ENCODE measurements at places on chromosomes 16 and 17.

- no peak for DNase-seq
Observed at GRCh38 chr17:39750131-39751015, 12.6 kb downstream of the GRB7 start.

GRCh38 chr16:78647019-78647418 lies 547.6 kb downstream of the WWOX start:
- DNase-seq = no peak

GRCh38 chr17:59623151-59623550 lies 3.5 kb downstream of the CLTC start:
- no peak for DNase-seq

DNA sequence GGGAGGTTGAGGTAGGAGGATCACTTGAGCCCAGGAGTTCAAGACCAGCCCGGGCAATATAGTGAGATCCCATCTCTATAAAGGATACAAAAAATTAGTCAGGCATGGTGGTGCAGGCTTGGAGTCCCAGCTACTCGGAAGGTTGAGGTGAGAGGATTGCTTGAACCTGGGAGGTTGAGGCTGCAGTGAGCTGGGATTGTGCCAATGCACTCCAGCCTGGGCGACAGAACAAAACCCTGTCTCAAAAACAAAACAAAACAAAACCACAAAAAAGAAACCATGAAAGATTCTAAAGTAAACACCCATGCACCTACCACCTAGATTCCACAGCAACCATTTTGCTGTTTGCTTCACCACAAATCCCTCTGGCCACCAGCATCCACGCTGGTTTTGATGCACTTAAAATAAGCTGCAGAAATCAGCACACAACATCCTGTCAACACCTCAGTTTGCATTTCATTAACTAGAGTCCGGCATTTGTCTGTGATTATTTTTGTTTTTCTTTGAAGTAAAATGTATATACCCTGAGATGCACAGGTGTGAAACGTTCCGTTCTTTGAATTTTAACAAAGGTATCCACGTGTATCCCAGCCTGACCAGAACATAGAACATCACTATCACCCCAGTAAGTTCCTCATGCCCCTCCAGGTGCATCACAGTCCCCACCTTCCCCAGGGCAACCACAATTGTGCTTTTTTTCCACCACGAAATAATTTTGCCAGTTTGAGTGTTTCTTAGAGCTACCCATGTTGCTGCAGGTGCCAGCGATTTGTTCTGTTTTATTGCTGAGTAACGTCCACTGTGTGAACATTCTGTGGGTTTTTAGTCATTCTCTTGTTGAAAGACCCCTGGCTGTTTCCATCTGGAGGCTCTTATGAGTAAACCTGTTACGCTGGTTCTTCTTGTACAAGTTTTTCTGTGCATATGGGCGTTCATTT lies 191.5 kb downstream of the SEC14L1 start:
- no peak for DNase-seq

- DNase-seq = no peak
Observed at GRCh38 chr17:63419949-63420867, 25.9 kb downstream of the CYB561 start.

Data from activated T-helper 1 cell treated with Interleukin-2 at 50 U/mL for 16 hours (primary cell).